ENCODE measurements at places on chromosomes 3 and 15.

DNA sequence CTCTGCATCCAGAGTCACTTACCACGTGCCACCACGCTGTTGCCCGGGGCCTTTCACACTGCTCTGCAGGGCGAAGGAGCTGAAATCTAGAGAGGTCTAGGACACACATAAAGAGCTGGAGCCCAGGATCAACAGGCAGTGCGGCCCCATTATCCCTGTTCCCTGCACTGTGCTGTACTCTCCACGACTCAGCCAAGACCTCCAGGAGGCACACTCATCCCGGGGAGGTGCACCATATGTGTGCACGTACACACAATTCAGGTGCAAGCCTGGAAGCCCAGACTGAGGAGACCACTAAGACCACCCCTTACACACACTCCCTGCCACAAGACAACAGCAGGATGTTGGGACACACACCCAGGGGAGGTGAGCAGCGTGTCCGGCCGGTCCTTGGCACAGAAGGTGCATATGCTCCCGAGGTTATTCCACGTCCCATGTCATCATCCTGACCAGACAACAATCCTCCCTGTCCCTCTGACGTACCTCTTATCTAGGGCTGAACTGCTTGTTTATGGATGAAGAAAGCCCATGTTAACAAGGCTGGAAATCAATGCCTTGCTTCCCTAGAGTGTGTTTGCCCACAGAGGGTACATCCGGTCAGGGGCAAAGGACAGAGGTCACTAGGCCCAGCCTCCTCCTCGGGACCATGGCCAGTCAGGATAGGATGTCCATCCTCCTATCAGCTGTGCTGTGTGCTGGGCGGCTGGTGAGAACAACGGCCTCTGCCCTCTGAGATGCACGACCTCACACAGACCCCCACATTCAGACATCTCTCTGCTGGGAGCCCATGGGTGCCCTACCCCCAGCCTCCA lies 16.1 kb downstream of the KLF15 start:
- DNase-seq = no peak

- no peak for DNase-seq
Measured at GRCh38 chr15:81176291-81176893, 20.3 kb upstream of the IL16 start.

DNA sequence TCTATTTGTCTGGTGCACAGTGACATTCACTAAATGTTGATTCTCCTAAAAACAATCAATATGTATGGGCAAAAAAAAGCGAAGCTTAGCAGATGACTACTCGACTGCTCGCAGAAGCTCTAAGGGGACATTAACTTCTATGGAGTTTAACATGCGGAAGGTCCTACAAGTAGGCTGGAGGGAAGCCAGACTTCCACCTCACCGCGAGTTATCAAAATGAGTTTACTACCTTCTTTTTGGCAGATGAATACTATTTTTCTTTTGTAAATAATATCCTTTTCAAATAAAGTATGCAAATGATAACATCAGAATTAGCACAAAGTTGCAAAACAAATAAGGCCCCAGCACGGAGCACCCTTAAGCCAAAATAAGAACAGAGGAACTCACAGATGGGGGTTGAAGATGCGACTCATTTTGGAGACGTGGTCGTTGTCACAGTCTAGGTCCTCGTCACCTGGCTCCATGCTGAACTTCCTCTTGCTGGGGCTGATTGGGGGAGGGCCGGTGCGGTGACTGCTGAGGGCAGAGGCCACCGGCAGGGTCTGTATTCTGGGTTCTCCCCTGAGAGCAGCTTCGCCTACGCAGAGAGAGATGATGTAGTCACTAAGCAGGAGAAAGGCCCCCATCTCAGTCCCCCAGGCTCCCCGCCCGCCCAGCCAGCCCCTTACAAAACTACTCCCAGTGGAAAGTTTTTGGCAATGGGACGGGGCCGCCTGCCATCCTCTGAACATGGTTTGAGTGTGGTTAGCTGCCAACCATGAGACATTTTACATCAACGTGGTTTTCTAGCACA lies 42.1 kb downstream of the VGLL4 start:
- DNase-seq = peak; percentile 84

DNA sequence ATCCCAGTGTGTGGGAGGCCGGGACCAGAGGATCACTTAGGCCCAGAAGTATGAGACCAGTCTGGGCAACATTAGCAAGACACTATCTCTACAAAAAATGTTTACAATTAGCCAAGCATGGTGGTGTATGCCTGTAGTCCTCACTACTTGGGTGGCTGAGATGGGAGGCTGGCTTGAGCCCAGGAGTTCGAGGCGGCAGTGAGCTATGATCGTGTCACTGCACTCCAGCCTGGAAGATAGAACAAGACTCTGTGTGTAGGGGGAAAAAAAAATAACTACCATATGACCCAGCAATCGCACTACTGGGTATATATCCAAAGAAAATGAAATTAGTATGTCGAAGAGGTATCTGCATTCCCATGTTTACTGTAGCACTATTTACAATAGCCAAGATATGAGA lies 22.6 kb downstream of the RYK start:
- no peak for DNase-seq

GRCh38 chr3:6551165-6551564 lies 309.8 kb upstream of the GRM7 start:
- no peak for DNase-seq

- peak; percentile 67 for DNase-seq
Measured at GRCh38 chr3:25820366-25820765, 30.5 kb downstream of the OXSM start.

GRCh38 chr3:101903451-101903871 lies 54.1 kb downstream of the NFKBIZ start:
- DNase-seq = no peak

- peak; percentile 38 for DNase-seq
Measured at GRCh38 chr15:60568301-60568742, 89.4 kb upstream of the ICE2 start.

DNA sequence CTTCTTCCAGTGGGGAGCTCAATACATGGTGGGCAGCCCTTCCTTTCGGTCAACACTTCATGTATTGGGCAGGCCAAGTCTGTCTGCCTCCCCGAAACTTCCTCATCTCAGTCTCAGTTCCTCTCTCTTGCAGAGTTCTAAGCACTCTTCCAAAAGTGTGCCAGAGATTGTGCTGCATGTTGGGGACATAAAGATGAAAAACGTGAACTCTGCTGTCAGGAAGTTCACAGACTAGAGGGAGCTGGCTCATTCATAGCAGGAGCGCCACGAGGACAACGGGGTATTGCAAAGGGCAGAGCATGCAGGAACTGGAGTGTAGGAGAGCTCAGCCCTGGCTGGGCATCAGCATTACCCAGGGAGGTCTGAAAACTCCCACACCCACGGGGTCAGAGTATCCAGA lies 15.3 kb upstream of the EPHB3 start:
- no peak for DNase-seq

DNA sequence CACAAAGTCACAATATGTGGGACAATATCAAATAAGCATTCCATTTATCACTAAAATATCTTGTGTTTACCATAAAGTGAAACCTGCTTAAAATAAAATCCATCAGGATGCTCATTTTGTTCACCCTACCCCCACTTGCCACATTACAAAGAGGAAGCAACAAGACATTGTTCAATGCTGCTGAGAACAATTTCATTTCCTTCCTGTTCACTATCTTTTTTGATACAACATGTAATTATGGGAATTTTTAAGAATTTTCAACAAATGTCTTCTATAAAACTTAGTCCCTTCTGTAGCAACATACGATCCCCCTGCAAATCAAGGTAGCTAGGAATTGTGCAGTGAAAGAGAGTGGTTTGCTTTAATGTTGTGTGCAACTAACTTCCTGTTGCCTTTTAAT lies 34.9 kb upstream of the GPR160 start:
- no peak for DNase-seq

DNA sequence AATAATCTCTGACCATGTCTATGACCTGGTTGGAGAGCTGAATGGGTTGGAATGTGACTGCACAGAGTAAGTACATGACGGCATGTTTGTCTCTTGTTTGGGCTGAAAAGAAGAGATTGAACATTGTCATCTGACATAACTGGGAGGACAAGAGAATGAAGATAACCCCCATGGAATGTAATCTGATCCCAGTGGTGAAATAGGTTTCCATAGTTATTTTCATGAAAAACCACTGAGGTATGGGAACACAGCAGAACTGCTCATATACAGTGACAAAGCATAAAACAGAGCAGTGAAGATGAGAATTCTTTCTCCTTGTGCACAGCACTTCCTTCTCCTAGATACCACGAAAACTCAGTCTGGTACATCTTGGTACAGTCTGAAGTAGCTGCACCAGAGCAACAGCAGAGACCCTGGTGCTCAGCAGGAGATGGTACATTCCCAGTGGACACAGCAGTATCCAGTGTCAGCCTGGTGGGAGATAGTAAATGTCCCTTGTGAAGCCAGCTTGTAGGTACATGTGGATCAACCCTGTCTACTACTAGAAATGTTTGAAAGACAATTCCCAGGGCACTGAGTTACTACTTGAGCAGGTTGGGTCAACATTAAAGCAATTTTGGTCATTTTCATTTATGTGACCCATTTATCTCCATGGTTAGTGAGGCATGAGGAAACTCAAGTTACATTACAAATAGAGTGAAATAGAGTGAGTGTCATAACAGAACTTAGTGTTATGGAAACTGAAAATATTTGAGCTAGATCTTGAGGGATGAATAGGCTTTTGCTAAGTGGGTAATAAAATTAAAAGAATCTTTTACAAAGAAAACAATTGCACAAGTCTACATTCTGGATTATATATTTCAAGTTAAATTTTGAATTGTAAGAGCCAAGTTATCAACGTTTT lies 178.3 kb downstream of the SUCNR1 start:
- DNase-seq = no peak

- DNase-seq = peak; percentile 58
Measured at GRCh38 chr15:88066636-88067330, 189.8 kb downstream of the NTRK3 start.

DNA sequence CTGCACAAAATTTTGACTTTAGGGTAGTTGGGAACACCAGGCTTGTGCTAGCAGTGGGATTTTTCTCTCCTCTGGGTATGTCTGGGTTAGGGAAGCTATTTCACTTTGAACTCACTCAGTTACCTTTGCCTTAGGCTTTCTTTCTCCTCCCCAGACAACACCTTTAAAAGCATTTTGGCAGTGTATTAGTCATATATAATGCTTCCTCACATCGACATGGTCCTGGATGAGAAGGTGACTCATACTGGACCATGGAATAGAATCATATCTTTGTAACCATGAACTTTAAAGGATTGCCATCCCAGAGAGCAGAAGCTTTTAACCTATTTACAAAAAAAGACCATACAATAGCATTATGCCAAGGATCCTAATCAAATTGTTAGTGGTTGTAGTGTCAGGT lies 2.7 kb downstream of the RYR3 start:
- no peak for DNase-seq

- DNase-seq = no peak
Measured at GRCh38 chr15:65957451-65957850, 88.2 kb downstream of the RAB11A start.

GRCh38 chr3:174859114-174859735 lies at the start of gene NAALADL2:
Gene NAALADL2 (plus strand): TSS chr3:174859334.
- DNase-seq = peak; percentile 7

DNA sequence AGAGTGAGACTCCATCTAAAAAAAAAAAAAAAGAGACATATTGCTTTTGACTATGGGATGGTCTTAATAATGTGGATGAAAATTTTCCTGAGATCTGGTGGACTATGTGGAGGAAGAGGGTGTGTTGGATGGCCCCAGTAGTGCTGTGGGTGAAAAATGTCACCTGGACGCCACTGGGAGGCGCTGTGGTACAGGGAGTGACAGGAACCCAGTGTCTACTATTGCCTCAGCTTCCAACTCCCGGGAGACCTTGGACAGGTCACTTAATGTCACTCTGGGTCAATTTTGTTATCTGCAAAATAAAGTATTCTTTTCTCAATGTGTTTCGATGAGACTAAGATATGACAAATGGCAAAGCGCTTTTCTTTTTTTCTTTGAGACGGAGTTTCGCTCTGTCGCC lies 27.7 kb upstream of the DCP1A start:
- peak; percentile 82 for DNase-seq

GRCh38 chr3:31882431-31882830 lies 98.6 kb downstream of the OSBPL10 start:
- no peak for DNase-seq

- peak; percentile 32 for DNase-seq
Measured at GRCh38 chr15:70720228-70721016, 42.9 kb downstream of the UACA start.

- no peak for DNase-seq
Measured at GRCh38 chr15:100050877-100051786, 290.6 kb downstream of the ADAMTS17 start.

GRCh38 chr15:48556159-48556897 lies 89.2 kb downstream of the FBN1 start:
- no peak for DNase-seq

DNA sequence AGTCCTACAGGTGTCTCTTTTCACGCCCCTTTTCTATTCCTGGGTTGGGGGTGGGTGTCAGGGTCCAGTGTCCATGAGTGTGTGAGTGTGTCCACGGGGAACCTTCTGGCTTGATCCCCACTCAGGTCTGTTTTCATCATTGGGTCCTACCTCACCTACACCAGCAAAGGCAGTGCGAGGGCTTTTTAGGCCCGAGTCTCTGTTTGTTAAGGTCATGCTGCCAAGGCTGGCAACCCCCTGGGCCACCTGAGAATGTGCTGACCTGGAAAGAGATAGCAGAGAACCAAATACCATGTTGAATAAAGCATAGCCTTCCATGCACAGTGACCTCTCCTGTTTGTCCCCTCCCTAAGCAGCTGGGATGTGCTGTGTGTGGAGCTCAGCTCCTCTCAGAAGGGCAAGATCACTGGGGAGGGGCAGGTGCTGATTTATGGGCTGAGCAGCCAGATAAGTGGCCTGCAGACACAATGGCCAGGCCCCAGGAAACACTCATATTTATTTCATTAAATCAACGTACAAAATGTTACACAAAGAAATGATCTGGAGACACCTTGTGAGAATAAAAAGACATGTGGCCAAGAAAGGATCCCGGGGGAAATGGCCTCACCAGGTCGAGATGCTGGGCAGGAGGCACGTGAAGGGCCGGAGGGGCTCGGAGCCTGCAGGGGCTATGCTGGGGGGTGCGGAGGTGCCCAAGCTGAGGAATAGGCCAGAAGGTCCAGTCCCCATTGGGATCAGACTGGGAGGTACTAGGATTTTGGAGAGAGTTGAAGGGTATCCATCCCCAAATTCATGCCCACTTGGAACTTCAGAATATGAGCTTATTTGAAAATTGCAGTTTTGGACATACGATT lies 36.1 kb downstream of the RAB6B start:
- DNase-seq = no peak

- peak; percentile 63 for DNase-seq
Measured at GRCh38 chr3:100260081-100260684, 609 bp upstream of the TBC1D23 start.

GRCh38 chr3:21789730-21790129 lies 38.7 kb upstream of the ZNF385D start:
- DNase-seq = no peak

DNA sequence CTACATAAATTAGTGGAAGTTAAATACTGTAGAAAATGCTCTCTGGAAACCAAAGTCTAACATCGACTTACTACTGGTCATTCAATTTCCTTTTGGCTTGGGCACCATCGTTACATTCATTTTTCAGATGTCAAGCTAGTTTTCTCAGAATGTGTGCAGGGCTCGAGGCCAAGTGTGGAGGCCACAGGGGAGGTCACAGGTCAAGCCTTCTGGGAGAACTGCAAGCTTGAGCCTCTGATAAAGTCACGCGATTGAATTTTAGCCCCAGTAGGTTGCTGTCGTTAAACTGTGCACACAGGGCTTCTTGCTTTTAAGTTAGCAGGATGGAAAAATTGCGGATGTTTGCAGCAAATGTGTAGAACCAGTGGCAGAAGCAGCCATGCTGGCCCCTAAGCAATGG lies 182.2 kb downstream of the APBA2 start:
- no peak for DNase-seq

Data from mesendoderm (in vitro differentiated cells).